ENCODE measurements at places on chromosomes 1 and 21.

DNA sequence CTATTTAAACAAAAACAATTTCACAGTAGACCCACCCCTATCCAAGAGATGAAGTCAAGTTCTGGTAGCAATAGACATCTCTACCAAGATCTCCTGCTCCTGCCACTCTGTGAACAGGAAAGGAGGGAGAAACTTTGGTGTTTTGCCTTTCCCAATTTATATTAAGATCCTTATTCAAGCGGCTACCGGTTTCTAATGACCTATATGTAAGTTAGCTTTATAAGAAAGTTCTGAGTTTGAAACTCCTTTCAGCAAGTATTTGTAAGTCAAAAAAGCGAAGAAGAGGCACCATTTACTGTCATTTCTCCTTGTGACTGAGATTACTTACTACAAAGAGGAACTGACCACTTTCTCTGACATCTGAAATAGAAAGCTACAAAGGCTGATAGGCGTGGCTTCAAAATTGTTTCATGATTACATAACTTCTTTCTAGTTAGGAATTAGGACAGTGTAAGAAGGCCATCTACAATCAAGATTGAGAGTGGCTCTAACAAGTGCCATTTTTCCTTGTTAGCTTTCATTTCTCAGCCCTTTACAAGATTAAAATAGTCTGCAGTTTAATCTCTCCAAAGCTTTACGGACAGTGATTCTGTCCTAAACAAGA, at the start of gene MNDA:
MNDA (plus strand) TSS at position 448 of the 604 bp plus-strand sequence. CDS start 10,803 bp downstream, outside the sequence.
- DNase-seq, result no peak

DNA sequence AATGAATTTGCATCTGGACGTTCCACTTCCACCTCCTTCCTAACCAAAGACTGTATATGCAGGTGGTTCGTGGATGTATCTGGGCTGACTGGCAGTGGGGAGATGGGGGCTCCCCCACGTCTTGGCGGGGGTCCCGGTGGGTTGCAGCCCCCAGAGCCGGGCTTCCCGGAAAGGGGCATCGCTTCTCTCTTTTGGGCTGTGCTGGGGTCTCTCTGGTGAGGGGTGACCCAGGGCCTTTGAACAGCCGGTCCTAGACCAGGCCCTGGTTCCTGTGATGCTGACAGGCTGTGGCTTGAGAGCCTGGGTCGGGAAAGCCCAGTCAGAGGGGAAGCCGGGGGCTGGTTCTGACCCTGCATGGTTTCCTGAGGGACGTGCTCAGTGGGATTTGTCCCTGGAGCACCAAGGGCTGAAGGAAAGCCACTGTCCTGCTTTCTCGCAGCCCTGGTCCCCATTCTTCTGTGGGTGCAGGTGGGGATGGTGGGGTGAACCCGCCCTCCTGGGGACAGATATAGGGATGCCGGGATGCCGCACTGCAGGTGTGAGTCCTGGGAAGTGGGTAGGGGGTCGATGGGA, 29.8 kb downstream of the COL18A1 start:
- no peak for DNase-seq

DNA sequence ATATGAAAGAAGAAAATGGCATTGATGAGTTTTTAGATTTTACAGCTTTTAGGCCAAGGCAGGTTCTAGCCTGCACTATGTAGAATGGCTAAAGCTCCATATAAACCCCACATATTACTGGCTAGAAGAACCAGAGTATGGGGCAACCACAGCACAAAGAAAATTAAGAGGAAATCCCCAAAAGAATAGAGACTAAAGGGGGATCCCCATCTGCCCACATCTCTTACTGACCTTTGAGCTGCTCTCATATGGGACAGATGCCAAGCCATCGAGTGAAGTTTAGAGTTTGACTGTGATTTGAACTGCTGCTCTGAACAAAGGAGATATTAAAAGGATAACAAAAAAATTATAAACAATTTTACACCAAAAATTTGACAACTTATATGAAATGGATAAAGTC, 102.2 kb upstream of the HAO2 start:
- no peak for DNase-seq

DNA sequence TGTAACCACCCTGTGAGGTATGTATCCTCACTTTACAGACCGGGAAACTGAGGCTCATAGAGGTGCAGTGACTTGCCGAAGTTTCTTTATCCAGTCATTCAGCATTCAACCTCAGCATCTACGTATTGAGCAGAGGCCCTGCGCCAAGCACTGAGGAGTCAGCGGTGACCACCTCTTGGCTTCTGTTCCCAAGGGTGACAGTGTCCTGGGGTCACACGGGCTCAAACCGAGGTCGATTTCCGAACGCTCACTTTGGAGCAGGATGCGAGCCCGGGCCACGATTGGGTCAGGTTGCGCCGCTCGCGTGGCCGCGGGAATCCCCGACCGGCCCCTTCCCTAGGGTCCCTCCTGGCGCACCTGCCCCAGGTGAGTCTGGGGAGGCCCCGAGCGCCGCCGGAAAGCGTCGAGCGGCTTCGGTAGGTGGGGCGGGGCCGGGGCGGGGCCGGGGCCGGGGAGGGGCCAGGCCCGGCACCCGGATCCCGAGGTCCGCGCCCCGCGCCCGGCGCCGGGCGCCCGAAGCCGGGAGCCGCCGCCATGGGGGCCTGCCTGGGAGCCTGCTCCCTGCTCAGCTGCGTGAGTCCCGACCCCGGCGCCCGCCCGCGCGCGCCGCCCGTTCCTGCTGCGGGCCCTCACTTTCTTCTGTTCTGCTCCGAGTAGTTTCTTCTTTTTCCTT, at the start of gene SERINC2:
SERINC2 (plus strand) TSS at position 482 of the 673 bp plus-strand sequence; CDS start at position 535, 53 bp downstream.
- peak; percentile 67 for DNase-seq

- no peak for DNase-seq
These were observed 35.2 kb downstream of the EPHX1 start for GRCh38 chr1:225845097-225845496.

- no peak for DNase-seq
These were observed 39.0 kb upstream of the LBR start for GRCh38 chr1:225466848-225467192.

- no peak for DNase-seq
These were observed 34.7 kb downstream of the SLC19A1 start for GRCh38 chr21:45507523-45507875.

- no peak for DNase-seq
These were observed 232.9 kb upstream of the SGIP1 start for GRCh38 chr1:66300972-66301451.

- DNase-seq, result no peak
These were observed 72.7 kb upstream of the F3 start for GRCh38 chr1:94614168-94614815.

DNA sequence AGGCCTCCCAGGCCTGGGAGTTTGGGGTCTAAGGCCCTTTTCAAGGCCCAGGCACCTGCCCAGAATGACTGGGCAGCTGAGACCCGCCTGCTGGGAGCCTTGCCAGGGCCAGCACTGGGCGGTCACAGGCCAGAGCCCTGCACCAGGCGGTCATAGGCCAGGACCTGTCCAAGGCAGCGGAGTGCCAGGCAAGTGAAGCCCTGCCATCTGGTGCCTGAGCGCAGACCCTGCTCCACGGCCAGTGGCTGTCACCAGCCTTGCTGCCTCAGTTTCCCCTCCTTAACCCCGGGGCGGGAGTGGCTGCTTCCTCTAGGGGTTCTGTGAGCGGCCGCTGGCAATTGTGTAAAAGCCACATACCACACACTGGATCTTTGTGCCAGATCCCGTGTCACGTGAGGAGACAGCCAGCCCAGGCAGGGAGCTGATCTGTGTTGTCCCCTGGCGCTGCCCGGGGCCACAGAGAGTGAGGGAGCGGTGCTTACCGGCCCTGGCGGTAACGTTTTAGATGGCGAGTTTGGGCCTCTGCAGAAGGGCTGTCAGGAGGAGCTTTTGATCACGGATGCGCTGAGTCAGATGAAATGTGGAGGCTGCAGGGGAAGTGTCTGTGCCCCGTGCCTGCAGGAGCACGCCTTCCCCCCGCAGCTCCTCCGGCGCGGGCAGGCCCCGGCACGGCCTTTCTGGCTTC, 4.6 kb downstream of the COL18A1 start:
- DNase-seq, result no peak

GRCh38 chr21:27740084-27740483, 773.2 kb upstream of the ADAMTS5 start:
- DNase-seq, result no peak

- no peak for DNase-seq
These were observed 3.7 kb upstream of the ETV3L start for GRCh38 chr1:157103268-157103667.

- no peak for DNase-seq
These were observed 94.6 kb upstream of the SLC44A3 start for GRCh38 chr1:94725566-94725965.

DNA sequence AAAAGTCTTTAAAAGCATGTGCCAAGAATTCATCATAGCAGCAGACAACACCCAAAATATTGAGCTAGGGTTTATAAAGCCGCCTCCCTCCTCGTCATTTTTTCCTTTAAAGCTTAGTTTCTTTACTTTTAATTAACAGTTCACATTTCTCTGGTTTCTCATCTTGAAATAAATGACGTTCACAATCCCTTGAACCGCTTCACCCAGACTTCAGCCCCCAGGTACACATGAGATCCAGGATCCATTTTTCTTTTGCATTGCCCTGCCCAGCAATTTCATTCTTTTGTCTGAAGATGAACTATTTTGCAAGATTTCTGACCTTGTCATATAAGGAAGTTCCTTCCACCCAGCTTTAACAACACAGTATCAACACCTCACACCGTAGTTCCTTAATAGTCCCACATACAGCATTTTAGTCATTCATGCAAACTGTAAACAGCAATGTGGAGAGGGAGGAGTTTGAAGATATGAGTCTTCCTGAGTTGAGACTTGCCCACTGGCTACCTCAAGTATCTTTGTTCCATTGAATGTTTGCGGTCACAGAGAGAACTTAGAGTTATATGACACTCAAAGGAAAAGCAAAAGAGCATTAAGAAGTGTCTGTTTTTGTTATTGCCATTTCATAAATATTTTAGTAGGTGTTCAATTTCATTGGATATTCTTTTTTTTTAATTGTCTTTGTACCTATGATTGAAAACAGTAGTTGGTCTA, 35.3 kb upstream of the CACYBP start:
- no peak for DNase-seq

- DNase-seq, result no peak
These were observed 40.8 kb upstream of the KIRREL1 start for GRCh38 chr1:157952601-157953000.

GRCh38 chr1:27596261-27596660, 7.7 kb downstream of the AHDC1 start:
- DNase-seq, result no peak

DNA sequence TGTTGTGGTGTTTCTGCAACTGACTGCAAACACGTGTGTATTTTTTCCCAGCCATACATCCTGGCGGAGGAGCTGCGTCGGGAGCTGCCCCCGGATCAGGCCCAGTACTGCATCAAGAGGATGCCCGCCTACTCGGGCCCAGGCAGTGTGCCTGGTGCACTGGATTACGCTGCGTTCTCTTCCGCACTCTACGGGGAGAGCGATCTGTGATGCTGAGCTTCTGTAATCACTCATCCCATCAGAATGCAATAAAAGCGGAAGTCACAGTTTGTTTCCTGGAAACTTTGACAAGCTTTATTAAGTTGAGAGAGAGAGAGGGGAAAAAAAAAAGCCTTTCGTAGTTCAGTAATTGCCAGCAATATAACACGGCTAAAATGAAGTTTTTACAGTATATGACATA, 32.7 kb upstream of the MTR start:
- no peak for DNase-seq

GRCh38 chr1:65311760-65312159, 2.4 kb downstream of the DNAJC6 start:
- DNase-seq, result no peak

DNA sequence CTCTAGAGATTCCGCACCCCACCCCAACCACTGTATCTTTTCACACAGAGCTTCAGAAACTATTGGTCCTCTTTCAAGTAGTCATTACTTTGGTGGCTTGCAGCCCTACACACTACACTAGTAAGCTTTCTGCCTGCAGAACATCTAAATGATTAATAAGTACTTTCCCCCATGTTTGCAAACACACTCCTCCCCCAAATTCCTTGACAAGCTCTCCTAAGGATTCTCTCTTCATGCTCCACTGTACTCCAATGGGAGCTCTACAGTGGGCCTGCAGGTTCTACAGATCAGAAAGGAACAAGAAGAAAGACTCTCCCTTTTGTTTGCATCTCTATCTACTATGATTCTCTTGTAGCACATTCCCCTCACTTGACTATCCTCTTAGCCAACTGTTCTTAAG, 16.3 kb upstream of the NUF2 start:
- no peak for DNase-seq

GRCh38 chr1:170700842-170701615, 37.1 kb downstream of the PRRX1 start:
- DNase-seq, result no peak

GRCh38 chr21:45882645-45883044, 98.9 kb upstream of the COL6A1 start:
- DNase-seq, result no peak

DNA sequence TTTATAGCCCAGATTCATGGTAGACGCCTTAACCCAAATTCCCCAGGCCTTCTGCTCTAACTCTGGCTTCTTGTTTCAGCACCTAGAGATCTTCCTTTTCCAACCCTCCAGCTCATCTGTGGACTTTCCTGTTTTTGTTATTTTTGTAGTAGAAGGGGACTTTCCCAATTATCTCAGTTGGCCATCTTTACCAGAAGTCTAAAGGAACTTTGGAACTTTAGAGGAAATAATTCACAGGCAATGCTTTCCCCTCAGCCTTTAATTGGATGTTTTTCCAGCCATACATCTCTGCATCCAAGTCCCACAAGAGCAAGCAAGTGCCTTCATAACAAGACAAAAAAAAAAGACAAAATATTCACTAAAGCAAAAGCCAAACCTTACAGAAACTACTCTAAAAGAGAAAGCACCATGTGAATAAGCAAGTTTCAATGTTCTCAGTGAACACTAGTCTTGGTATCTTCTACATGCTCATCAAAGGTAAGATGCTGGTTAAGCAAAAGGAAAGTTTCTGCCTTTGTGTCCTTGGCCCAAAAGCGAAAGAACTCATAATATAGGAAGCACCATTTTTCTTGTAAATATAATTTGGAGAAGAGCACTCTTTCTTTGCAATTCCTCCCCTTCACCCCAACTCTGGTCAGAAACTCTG, 377.3 kb downstream of the SETD4 start:
- DNase-seq, result no peak

DNA sequence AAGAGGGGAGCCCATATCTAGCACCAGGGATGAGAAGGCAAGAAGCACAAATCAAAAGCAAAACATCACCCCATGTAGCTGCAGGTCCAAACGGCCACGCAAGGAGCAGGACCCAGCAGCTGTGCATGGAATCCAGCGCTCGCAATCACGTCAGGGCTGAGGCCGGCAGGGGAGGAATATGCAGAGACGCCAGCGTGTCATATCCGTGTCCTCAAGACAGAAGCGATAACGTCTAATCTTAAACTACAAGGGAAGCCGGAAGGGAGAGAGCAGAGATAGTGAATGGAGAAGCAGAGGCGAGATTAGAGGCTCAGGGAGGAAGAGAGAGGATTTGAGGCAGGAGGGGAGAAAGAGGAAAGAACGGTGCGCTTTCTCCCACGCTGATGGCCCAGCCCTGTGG, 39.1 kb downstream of the FBXO2 start:
- DNase-seq, result no peak
